Iris pigment epithelial cell (primary cell): ENCODE measurements at places on chromosomes 4 and X.

DNA sequence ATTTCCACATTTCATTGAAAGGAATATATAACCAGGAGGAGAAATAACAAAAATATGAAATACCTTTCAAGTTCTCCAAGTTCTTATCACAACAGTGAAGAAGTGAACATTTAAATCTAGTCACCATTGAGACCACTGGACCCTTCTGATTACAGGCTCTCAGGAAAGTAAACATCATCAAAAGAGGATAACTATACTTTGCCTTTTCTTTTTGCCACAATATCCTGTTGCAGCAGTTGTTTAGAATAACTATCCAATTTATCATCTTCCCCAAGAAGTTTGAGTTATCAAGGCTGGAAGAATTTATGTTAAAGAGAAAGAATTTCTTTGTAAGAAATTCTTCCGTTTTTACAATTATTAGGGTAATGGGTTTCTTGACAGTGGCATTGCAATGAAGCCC, 3.6 kb downstream of the LRP2BP start:
- no peak for DNase-seq

DNA sequence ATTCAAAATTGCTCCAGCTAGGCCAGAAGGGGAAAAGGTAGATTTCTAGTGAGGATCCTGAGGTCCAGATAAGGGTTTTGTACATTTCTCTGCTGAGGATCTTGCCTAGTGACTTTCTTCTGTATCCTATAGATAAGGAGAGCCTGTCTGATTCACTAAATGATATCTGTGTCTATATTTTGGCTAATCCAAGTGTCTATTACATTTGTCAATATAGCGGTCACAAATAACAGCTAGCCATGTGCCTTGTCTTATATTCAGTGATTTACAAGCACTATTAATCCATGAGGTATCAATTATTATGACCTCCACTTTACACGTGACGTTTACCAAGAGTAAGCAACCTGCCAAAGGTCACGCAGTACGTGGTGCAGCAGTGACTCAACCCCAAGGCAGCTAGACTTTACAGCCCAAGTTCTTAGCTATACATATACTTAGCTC, 41.6 kb downstream of the TMEM165 start:
- DNase-seq = peak; percentile 81

DNA sequence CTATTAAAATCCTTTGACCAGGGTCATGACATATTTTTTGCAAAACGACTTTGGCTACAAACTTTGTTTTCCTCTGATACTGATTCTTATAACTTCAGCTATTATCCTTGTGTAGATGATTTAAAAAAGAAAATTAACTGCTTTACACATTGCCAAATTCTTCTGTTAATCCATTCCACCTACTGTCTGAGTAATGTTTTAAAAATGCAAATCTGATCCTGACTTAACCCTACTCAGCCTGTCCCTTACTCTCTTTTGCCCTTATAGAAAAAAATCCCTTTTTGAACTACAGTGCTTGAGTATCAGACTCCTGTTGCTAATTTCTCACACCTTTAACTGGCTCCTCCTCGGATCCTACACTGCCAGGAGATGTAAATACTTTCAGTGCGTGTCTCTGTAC, 723.1 kb downstream of the ADGRL3 start:
- DNase-seq = no peak

GRCh38 chrX:139909712-139910111, 23.1 kb downstream of the ATP11C start:
- DNase-seq = no peak

GRCh38 chr4:40149960-40150385, 46.9 kb upstream of the RHOH start:
- DNase-seq = peak; percentile 63

GRCh38 chr4:42466273-42466844, 69.1 kb downstream of the SHISA3 start:
- DNase-seq = no peak
